Stimulated activated CD8-positive, alpha-beta memory T cell treated with anti-CD3 and anti-CD28 coated beads, Interleukin-15, amount 100 ng/mL, for 48 hours (primary cell): ENCODE measurements at places on chromosomes 4 and X.

DNA sequence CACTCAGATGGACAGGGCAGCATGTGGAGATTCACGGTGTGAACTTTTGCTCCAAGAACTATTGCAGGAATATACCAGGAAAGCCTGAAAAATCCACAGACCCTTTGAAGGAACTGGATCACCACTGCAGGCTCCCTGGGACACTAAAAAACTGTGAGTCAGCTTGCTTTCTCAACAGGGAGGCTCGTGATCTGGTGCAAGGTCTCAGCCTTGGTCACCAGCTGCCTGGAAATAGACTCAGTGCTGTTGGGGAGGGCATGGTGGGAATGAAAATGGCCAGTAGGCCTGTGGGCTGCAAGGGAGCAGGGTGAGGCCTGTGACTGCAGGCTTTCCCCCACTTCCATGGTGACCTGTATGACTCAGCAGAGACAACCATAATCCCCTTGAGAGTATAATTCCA, 426.4 kb upstream of the RPS6KA3 start:
- no peak for DNase-seq

GRCh38 chr4:82697561-82697960, 101.0 kb downstream of the SCD5 start:
- no peak for DNase-seq

GRCh38 chr4:113040793-113041192, 8.7 kb upstream of the ANK2 start:
- DNase-seq = no peak

DNA sequence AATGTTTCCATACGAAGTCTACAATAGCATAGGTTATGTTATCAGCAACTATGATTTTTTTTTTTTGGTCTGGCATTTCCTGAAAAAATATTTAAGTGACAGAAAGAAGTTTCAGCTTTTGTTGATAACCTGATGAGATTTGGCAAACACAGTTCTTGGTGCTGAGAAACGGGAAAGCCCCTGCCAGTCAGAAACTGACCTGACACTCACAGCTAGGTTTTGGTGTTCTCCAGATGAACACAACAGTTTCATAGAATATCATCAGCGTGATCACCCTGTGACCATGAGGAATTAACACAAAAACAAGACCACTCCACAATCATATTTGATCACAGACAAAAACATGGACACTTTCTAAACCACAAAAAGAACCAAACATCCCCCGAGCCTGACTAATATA, 152.5 kb upstream of the DCAF8L1 start:
- no peak for DNase-seq

DNA sequence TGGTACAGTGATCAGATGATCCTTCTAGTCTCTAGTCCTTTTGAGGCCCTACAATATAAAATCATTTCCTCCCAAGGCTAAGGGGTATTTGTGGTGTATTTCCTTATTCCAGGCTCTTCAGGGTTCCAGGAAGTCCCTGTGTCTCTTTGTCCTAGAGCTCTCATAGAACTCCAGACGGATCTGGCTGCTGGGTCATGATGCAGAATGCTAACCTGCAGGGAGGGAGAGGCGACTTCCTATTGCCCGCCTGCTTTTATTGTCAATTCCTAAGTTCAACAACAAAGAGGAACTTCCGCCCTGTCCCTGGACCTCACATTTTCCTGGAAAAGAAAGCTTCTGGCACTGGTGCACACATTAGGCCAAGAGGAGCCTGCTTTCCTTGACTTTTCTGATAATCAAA, 45.9 kb upstream of the ZNF827 start:
- no peak for DNase-seq

GRCh38 chr4:47830265-47831025, 7.4 kb downstream of the CORIN start:
- no peak for DNase-seq

- no peak for DNase-seq
Observed at GRCh38 chr4:128663325-128663724, 146.2 kb upstream of the JADE1 start.

GRCh38 chr4:105520819-105521790, 31.3 kb upstream of the ARHGEF38 start:
- DNase-seq = no peak

DNA sequence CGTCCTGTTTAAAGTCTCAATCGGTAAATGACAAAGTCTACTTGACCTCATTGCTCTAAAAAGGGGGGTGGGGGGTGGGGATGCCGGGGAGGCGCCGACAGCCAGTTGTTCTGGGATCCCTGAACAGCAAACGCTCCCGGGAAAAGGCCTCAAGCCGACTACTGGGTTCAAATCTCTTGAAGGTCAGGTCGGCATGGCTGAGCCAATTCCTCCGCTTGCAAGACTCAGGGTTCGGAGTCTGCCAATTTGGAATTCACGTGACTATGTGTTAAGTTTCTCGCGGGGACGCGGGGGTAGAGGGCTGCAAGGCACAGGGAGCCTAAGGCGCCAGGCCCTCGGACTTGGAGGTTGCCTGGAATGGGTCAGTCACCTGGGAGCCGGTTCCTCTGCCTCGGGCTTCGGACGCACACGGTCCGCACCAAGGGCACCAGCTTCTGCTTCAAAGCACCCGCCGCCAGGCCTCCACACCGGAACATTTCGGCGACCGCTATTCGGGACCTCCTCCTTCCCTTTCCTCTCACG, 399 bp downstream of the AIFM1 start:
- DNase-seq = peak; percentile 2

DNA sequence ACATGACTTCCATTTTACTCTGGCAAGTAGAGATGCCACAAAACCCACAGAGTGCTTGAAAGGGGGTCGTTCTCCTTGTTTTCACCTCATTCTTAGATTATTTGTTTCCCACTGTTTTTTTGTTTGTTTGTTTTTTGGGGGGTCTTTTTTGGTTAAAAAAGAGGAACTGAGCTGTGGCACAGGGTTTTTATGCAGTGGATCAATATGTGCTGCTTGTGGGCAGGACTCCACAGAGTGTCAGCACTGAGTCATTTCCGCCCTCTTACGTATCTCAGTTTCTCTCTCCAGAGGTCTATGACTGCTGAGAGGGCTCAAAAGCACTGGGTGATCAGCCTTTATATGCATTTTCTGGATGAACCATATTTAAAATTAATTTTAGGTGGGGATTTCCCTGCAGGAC, 268.1 kb upstream of the GRID2 start:
- DNase-seq = no peak

DNA sequence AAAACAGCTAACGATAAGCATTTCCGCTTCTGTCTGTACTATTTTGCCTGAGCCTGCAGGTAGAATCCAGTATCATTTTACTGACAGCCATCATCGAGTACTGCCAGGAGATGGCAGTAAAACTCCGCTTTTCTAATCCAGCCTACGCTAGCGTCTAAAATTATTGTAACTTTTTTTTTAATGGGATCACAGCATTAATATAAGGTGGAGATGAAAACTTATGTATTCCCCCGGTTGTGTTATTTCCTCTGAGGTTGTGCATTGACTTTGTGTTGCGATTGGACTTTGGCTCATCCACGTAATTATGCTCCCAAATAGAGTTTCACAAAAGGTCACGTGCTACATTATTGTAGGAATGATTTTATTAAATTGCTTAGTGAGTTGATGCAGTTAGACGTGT, 248.1 kb downstream of the C4orf33 start:
- no peak for DNase-seq

- no peak for DNase-seq
Observed at GRCh38 chr4:66059136-66059535, 388.8 kb upstream of the EPHA5 start.

- no peak for DNase-seq
Observed at GRCh38 chr4:179843370-179843769, 2399.8 kb upstream of the TENM3 start.

DNA sequence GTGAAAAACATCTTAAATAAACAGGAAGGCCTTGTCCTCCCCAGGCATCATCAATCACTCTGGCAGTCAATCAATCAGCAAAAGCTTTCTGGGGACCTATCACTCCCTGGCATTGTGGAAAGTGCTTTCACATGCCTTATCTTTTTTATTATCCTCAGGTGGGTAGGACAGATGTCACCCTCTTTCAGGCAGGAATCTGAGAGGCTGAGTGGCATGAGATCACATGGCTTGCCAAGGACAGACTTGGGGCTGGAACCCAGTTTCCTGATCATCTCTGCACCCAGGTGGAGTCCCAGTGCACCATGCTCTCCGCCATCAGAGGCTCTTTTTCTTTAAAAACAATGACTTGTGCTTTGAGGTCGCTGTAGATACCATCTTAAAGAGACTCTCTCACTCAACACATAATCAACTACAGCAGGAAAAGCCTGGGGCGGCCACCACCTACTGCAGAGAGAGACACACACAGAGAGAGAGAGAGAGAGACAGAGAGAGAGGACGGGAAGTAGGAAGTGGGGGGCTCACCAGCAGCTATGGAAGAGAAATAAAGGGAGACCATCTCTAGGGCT, 282.7 kb downstream of the PTTG2 start:
- DNase-seq = no peak

GRCh38 chrX:150569155-150569477, 695 bp downstream of the MTM1 start:
- DNase-seq = no peak

GRCh38 chrX:1450361-1451161, 2.1 kb downstream of the ASMTL start:
- DNase-seq = no peak

GRCh38 chrX:151323054-151323453, 74.0 kb upstream of the VMA21 start:
- no peak for DNase-seq

GRCh38 chr4:6529021-6529420, 46.0 kb upstream of the MAN2B2 start:
- DNase-seq = no peak

GRCh38 chr4:142348613-142349021, 497.5 kb downstream of the INPP4B start:
- DNase-seq = no peak

DNA sequence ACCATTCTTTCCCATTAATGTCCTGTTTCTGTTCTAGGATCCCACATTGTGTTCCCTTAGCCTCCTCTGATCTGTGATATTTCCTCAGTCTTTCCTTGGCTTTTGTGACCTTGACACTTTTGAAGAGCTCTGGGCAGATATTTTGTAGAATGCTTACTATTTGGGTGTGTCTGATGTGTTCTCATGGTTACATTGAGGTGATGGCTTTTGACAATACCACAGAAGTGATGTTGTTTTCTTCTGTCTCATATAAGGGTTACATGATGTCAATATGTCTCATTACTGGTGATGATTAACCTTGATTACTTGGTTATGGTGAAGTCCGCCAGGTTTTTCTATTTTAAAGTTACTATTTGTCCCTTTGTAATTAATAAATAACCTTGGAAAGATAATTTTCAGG, 183.7 kb downstream of the SOWAHB start:
- no peak for DNase-seq

- no peak for DNase-seq
Observed at GRCh38 chr4:167956676-167957075, 135.7 kb upstream of the ANXA10 start.
